Cortex of kidney (tissue), 1 donor: ENCODE measurements at places on chromosomes 13 and 19.

GRCh38 chr13:21833921-21834320 is 163.0 kb downstream of the FGF9 start:
- no peak for DNase-seq

DNA sequence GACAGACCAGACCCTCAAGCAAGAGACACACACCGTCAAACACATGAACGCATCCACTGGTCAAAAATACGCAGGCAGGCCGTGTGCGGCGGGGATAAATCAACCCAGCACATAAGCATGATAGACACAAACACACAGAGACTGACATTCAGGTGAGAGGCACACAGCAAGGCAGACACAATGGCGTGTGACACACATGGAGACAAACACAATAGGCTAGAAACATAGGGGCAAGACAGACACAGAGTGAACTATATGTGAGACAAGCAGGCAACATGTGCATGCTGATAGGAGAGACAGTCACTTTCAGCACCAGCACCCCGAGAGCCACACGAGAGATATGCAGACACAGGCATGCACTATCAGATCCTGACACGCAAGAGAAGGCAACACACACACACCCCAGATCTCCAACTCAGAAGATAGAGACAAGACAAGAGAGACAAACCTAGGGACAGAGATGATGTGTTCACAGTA is 6.9 kb upstream of the JUNB start:
- no peak for DNase-seq

GRCh38 chr13:40401911-40402776 is 264.3 kb downstream of the FOXO1 start:
- DNase-seq: no peak

DNA sequence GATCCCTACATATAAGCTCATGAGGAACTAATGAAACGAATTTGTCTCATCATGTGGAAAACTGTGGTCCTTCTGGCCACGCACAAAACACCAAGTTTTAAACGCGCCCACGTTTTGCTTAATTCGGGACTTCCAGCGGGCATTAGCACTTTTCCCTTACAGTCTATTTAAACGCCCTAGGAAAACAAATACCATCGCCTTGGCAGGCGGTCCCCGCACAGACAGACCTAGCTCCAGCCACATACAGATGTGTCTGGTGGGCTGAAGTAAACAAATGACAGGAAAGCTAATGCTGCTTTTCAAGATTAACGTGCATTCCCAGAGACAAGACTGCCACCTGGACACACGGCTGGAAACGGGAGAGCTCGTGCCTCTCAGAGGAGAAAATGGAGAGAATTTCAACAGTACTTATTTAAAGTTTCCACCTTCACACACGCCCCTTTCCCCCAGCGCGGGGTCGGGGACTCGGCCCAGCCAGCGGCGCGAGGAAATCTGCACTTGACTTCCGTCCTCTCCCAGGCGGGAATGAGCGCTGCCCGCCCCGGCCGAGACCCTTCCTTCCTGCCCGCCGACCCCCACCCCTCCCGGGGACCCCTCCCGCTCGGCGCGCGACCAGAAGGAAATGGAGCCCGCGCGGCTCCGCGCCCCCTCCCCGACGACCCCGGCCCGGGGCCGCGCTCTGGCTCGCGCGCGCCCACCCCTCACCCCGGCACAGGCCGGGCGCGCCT is 931 bp downstream of the USP12 start:
- peak; percentile 15 for DNase-seq

DNA sequence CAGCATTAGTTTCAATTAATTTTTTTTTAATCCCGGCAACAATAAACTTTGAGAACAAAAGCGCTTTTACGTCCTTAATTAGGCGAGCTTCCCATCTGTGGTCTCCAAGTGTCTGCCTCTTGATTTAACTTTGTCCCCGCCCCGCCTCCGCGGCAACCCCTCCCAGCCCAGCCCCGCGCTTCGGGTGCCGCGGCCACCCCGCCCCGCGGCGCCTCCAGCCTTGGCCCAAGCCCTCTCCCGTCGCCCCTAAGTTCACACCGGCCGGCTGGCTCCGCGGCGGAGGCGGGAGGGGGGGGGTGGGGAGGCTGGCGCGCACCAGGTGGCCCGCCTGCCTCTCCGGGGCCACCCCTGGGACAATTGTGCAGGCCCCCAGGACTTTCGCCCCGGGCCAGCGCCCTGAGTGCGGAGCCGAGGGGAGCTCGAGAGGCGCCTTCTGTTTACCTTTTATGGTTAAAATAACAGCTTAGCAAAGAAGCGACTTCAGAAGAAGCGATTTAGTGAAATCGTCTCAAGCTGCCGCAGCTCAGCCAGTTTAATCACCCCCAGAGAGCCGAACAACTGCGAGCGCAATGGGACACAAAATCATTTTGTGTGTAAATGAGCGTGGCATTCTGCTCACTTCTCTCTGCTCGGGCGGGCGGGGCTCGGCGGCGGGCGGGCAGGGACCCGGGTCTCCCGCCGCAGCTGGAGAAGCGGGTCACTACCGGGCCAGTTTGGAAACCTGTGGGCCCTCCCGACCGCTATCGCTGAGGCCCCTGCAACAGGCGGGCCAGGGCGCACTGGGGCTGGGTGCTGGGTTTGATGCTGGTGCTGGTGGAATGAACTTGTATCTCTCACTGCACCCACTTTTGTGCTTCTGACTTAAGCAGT is 1.4 kb downstream of the KCTD15 start:
- no peak for DNase-seq

GRCh38 chr13:97249796-97250495 is 27.8 kb downstream of the MBNL2 start:
- no peak for DNase-seq

- no peak for DNase-seq
Observed at GRCh38 chr13:31824705-31825517, 85.6 kb downstream of the RXFP2 start.
